ENCODE measurements at places on chromosomes 11 and 22. TPM values are rescaled to one million over a fixed set of nuclear protein-coding genes. Genes with fewer than 3 reads are reported as not detected.

The MYRF gene
- total RNA-seq = 14.2 TPM

The MTA2 gene
- total RNA-seq = 90.6 TPM

The P2RY6 gene
- 7.5 TPM for total RNA-seq

The FGF19 gene
- total RNA-seq = 0.05 TPM

The CARD18 gene
- total RNA-seq = not detected

The SLC25A18 gene
- 0.45 TPM for total RNA-seq

The DUSP8 gene
- total RNA-seq = 2.2 TPM

The OR52E6 gene
- not detected for total RNA-seq

The PANX3 gene
- total RNA-seq = not detected

The POTEH gene
- total RNA-seq = not detected

The FOSL1 gene
- 130 TPM for total RNA-seq

The EED gene
- total RNA-seq = 25.5 TPM

The MUC5AC gene
- total RNA-seq = 1.4 TPM

The DDI1 gene
- not detected for total RNA-seq

The CARNS1 gene
- total RNA-seq = 0.08 TPM

The SYCE3 gene
- 0.45 TPM for total RNA-seq

The GAB4 gene
- not detected for total RNA-seq

The TSGA10IP gene
- not detected for total RNA-seq

The SCN4B gene
- not detected for total RNA-seq

The NRXN2 gene
- total RNA-seq = 0.19 TPM

The PKP3 gene
- total RNA-seq = 41.0 TPM
